Stimulated activated CD8-positive, alpha-beta memory T cell treated with anti-CD3 and anti-CD28 coated beads, Interleukin-12 subunit alpha, Interleukin-12 subunit beta, amount 100 ng/mL, for 1 hour (primary cell): ENCODE measurements at places on chromosomes 4 and X.

- no peak for DNase-seq
These were observed 43.9 kb downstream of the DCTD start for GRCh38 chr4:182873289-182873688.

DNA sequence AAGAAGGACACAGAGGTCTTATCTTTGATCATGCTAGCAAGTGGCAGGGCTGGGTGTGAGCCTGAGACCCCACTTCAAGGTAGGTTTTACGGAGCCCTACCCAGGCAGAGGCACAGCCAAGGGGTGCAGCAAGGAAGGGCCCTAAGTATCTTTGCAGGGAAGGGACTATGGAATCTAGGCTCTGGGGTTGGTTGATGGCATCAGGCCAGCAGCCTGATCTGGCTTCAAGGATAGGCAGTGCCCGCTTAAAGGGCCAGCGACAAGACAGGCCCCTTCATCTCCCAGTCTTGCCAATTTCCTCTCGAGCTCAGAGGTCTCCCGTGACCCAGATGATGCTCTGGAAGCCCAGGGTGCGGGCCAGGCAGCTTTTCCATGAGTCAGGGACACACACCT lies 5.8 kb downstream of the ABLIM2 start:
- no peak for DNase-seq

- DNase-seq: no peak
These were observed 2341.6 kb downstream of the PCDH7 start for GRCh38 chr4:33061727-33062126.

GRCh38 chr4:156422576-156422975 lies 468.9 kb upstream of the CTSO start:
- no peak for DNase-seq

- no peak for DNase-seq
These were observed 813 bp downstream of the TLR7 start for GRCh38 chrX:12867685-12868084.

GRCh38 chr4:168717847-168718246 lies 221.0 kb downstream of the PALLD start:
- DNase-seq: no peak

GRCh38 chr4:108814326-108814725 lies 51.5 kb upstream of the ETNPPL start:
- no peak for DNase-seq

GRCh38 chr4:139838811-139839210 lies 173.2 kb downstream of the MGST2 start:
- no peak for DNase-seq

- no peak for DNase-seq
These were observed 125.3 kb downstream of the COL4A6 start for GRCh38 chrX:108312957-108313356.

DNA sequence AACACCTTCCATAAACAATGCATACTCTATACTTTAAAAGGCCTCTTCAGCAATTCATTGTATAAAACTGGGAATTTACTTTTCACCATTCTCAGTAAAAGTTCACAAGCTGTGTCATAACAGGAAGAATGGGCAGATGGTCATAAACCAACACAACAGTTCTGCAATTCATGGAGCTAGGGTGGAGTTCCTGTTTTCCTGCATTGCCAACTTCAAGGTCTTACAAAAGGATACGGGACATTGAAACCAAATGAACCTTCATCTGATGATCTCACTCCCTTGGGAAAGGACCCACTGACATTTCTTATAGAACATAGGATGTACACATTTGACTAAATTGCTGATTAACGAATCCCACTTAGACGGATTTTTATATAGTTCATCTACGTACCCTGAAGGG lies 4.1 kb downstream of the KDR start:
- DNase-seq: no peak

- no peak for DNase-seq
These were observed 613.4 kb upstream of the NR3C2 start for GRCh38 chr4:149055624-149056023.

- DNase-seq: no peak
These were observed 251.6 kb downstream of the ARHGAP24 start for GRCh38 chr4:85726555-85726954.

DNA sequence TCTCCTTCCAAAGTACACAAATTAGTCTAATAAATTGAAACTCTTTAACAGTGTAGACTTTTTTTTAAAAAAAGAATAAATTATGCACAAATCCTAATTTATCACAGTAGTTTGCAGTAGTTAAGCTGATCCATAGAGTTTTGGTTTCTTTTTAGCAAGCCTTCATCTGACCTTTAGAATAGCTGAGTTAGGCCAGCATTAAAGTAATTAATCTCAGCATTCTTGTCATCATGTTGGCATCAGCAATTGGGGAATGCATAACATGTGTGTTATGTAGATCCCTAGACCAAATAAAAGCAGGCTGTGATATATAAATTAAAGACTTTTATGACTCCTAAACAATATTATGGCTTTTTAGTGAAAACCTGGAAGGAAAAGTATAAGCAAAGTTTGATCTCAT lies 426.5 kb upstream of the PABPC4L start:
- no peak for DNase-seq

GRCh38 chr4:33411182-33411581 lies 2691.0 kb downstream of the PCDH7 start:
- no peak for DNase-seq

DNA sequence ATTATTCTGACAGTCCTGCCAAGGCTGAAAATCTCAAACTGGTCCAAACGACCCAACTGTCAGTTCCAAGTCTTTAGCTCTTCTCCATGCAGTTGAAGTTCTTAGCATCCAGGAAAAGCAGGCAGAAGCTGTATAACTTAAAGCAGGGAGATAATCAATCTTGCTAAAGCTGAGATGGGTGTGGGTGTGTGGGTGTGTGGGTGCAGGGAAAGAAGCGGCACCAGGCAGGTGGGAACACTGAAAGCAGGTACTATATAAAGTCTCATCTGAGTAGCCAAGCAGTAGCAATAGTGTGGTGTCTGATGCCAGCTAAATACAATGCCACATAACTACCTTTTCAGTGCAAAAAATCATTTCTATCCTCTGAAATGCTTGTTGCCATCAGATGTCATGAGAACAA lies 69.7 kb upstream of the EGFL6 start:
- no peak for DNase-seq

GRCh38 chr4:62232814-62233213 lies 1032.7 kb downstream of the ADGRL3 start:
- DNase-seq: no peak

GRCh38 chr4:138298866-138299265 lies 56.7 kb upstream of the SLC7A11 start:
- DNase-seq: no peak

GRCh38 chrX:69538321-69538876 lies 34.3 kb downstream of the NALF2 start:
- DNase-seq: peak; percentile 52

DNA sequence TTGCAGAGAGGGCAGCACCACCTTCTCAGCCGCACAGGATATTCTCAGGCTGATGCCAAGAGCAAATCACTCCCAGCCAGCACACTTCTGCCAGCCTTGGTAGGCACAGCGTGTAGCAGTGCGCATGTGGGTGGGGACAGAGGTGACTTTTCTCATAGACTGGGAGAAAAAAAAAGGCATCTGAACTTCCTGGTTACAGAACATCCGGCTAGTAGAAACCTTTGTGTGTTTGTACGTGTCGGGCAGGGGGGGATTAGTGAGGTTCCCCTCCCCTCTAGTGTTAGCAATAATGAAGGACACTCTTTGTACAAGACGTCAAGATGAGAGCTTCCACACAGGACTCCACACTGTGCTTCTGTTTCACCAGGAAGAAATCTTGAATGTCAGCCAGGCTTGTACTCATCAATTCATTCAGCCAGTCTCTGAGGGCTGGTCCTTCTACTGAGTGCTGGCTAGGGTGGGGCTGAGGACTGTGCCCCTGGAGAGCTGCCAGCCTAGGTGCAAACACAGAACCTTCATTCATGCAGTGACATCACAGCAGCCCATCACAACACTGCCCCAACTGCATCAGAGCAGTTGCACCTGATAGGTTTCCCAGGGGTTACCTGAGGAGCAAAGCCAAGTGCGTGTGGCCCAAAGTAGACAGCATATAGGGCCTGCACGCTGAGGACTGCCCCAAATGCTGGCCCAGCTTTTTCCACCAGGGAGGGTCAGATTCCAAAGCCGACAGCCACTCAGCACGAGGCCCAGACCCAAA lies 34.7 kb downstream of the SLC25A5 start:
- DNase-seq: no peak
